Stimulated activated CD8-positive, alpha-beta memory T cell treated with anti-CD3 and anti-CD28 coated beads, Interleukin-7, amount 100 ng/mL, for 24 hours (primary cell): ENCODE measurements at places on chromosomes 7 and 10.

DNA sequence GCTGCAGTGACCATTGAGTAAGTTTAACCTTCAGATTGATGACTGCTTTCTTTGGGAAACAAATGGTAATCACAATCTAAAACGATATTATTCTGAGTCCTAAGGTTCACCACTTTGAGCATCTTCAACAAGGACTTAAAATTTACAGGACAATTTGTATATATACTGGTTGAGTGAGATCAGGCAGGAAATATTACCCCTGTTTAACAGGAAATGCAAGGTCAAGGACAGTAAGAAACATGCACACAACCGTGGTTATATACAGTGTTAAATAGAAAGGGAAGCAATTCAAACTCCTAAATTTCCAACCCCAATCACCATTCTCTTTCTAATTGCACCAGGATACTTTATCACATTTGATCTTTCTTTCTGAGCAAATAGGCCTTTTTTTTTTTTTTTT is 96.1 kb downstream of the ZNF277 start:
- no peak for DNase-seq

DNA sequence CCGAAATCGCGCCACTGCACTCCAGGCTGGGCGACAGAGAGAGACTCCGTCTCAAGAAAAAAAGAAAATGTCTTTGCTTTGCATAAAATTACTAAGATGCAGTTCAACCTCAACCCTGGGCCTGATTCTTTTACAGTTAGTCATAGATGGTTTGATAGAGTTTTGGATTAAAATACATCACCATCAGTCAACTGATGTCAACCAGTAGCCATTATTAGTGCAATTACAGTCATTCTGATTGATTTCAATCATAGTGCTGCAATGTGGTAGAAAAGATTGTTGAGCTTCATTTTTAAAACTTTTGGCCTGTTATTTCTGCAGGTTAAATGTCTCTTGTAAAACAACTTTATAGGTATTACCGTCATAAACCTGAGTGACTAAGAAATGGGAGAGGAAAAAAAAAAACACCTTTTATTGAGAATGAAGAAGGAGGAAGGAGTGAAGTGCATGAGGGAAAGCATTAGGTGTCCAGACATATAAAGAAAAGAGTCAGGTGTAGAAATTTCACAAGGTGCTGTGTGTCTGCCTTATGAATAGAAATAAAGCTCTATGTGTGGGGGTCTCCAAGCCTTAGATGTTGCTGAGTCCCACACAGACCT is 150.6 kb downstream of the TRIL start:
- DNase-seq: no peak

- DNase-seq: peak; percentile 19
Measured at GRCh38 chr10:62384057-62384446, 9.9 kb downstream of the ZNF365 start.

GRCh38 chr10:96693431-96693830 is 26.9 kb downstream of the PIK3AP1 start:
- DNase-seq: no peak

GRCh38 chr10:110353244-110354119 is 48.8 kb upstream of the SMNDC1 start:
- peak; percentile 26 for DNase-seq

GRCh38 chr10:19578571-19578970 is 237.7 kb upstream of the PLXDC2 start:
- DNase-seq: no peak

- DNase-seq: no peak
Measured at GRCh38 chr7:23394488-23395171, 75.7 kb downstream of the IGF2BP3 start.

- no peak for DNase-seq
Measured at GRCh38 chr10:85612833-85613232, 753.8 kb downstream of the GRID1 start.

- DNase-seq: no peak
Measured at GRCh38 chr10:96648297-96648696, 61.5 kb upstream of the TM9SF3 start.

DNA sequence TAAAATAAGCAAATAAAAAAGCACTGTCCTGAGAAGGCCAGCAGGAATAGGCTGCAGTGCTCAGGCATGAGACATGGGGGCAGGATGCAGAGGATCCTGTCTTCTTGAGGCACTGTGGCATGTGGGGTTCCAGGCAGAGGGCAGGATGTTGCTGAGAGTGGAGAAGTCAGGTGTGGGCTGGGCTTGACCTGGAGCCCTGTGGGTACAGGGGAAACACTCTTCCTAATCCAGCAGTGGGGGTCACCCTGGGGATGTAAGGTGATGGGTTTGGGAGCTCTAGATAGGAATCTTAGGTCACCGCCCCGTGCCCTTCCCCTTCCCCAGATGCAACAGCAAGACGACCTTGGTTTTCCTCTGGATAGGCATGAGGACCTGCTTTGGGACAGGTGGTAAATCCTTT is 13.6 kb downstream of the SUMF2 start:
- no peak for DNase-seq

DNA sequence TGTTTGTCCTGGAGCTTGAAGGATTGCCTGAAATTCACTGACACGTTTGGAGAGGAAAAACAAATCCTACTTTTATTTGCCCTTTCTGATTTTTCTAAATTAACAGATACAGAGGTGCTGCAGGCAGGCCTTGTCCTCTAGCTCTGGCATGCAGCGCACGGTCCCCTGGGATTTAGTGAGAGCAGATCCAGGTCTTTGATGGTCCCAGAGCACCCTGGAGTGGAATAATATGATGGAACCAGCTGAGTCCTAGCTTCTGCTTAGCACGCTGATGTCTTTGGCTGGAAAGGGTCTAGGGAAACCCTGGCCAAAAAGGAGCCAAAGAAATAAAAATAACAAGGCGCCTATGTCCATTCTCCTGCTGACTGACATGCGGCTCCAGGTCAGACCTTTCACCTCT is 40.5 kb downstream of the C10orf120 start:
- DNase-seq: no peak

- DNase-seq: no peak
Measured at GRCh38 chr10:30436671-30437030, 2.7 kb downstream of the MAP3K8 start.

GRCh38 chr10:92729886-92730285 is 40.1 kb downstream of the HHEX start:
- DNase-seq: no peak

DNA sequence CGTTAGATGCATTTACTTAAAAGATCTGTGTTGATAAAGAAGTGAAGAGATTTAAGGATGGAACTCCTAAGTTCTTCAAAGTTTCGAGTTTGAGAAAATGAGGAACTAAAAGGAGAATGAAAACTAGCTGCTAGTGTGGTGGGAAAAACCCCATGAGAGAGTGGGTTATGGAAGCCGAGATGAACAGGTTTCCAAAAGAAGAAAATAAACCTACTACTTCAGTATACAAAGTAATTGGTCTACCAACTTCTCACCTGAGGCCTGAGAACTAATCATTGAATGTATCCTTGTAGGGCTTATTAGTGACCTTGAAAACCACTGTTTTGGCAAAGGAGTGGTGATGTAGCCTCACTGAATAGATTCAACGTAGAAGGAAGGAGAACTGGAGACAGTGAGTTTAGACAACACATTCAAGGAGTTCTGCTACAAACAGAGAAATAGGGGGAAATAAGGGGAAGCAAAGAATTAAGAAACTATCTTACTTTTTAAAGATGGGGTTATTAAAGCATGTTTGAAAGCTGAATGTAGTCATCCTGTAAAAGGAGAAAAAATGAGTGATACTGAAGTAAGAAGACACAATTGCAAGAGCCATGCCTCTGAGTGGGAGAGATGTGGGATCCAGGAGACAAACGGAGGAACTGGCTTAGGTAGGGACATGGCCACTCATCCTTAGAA is 50.8 kb downstream of the CH25H start:
- DNase-seq: no peak

DNA sequence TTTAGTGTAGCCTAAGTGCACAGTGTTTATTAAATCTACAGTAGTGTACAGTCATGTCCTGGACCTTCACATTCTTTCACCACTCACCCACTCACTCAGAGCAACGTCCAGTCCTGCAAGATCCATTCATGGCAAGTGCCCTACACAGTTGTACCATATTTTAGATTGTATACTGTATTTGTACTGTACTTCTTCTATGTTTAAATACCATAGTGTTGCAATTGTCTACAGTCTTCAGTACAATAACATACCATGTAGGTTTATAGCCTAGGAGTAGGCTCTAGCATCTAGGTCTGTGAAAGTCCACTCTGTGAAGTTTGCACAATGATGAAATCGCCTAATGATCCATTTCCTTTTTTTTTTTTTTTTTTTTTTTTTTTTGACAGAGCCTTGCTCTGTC is 12.0 kb downstream of the EEPD1 start:
- no peak for DNase-seq

- DNase-seq: no peak
Measured at GRCh38 chr7:34900891-34901513, 136.3 kb downstream of the DPY19L1 start.

GRCh38 chr10:43176271-43176670 is 38.0 kb downstream of the CSGALNACT2 start:
- DNase-seq: no peak

DNA sequence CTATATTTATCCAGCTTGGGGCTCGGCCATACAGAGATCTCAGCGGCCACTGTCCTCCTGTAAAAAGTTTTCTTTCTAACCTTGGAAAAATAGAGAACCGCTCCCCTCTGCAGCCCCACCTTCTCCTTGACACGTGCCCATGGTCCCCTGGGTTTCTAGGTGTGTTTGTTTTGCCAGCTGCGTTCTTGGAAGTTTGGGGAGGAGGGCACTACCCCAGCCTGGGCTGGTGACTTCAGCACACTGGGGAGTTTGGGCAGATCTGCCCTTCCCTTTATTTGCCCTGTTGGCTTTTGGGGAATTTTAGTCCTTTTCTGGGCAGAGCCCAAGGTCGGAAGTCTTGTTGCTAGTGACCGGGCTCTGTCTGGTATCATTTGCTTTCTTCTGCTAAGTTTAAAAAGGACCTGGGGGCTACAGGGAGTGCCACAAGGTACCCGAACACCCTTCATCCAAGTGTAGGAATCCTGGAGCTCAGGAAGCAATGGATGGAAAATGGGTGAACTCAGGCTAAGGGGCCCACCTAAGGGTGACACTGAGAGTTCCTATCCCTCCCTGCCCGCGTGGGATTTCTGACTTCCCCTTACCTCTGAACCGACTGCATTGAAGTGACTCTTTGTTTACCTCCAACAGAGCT is 1.7 kb downstream of the ADAMTS14 start:
- no peak for DNase-seq

GRCh38 chr10:62631241-62631640 is 173.3 kb upstream of the ADO start:
- DNase-seq: no peak

- DNase-seq: no peak
Measured at GRCh38 chr10:49009199-49009979, 69.7 kb upstream of the LRRC18 start.

DNA sequence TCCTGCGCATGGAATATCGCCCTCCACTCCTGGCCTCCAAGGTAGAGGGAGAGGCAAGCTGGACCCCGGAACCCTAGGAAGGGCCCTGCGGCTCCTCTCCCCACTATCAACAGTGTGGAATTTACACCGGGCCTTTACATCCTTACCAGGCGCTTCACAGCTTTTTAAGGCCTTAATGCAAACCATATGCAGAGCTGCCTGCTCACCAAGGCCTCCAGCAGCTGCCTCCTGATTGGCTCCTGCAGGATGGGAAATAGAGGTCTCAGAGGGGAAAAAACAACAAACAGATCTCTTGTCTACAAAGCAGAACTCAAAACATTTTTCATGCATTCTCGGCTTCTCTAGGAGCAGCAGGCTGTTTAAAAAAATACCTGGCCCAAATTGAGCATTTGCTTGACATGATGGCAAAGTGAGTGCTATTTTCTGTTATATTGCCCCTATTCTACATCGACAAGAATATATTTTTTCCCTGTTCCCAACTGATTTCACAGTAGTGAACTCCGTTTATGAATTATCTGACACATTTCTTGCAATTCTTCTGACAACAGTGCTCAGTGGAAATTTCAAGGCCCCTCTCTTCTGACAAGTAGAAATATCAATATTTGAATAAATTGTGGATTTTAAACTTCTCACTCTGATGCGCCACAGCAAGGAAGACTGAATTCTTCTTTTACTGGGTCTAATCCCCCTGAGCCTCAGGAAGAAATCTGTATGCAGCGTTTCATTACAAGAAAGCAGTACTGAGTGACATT is 51.7 kb downstream of the EBF3 start:
- DNase-seq: no peak

DNA sequence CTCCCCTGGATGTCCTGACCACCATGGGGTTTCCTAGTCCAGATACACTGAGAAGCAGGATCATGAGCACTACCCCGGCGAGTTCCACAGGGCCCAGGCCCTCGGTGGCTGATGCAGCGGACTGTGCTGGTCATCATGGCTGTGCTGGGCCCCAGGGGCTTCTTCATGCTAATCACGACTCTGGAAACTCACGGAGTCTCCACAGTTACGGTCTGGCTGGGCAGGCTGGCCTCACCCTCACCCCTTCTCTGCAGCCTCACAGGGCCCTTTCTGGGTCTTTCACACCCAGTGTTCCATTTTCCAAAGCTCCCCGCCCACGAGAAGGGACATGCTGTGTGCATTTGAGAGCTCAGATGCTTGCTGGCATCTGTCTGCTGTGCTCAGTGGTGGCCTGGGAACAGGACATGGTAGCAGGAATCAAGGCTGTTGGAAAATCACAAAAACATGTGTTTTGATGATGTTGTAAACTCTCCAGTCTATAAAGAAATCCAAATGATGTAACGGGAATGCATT is 119.0 kb downstream of the PTPN20 start:
- no peak for DNase-seq

- DNase-seq: no peak
Measured at GRCh38 chr10:72480861-72481260, 126.1 kb upstream of the DNAJB12 start.
